Stimulated activated CD4-positive, alpha-beta T cell treated with anti-CD3 and anti-CD28 coated beads, Interleukin-15, amount 100 ng/mL, for 1 hour (primary cell): ENCODE measurements at places on chromosomes 12 and 14.

- no peak for DNase-seq
Measured at GRCh38 chr12:56581418-56582145, 48.5 kb downstream of the BAZ2A start.

DNA sequence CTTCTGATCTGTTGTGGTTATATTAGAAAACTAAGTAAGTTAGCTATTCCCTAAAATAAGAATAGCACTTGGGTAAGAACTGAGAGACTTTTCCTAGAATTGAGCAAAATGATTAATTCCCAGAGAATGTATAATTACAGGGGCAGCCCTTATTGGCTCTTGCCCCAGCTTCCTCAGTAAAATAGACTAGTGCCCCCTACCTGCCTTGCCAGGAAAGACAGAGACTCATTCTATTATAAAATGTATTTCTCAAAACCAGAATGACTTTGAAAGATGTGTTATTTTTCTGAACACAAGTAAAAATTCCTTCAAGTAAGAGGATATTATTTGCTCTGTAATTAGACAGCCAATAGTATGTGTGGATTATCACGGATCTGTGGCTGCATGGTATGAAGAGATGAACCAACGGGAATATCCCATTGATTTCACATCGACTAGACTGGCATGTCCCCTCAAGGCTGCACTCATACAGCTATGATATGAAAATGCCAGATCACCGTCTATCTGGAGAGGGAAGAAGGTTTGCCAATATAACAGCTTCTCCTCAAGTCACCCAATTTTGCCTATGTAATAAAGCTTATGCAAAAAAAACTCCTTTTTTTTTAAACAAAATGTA is 7.4 kb upstream of the GLRX5 start:
- DNase-seq = no peak

GRCh38 chr14:24032727-24033418 is 18.9 kb upstream of the CARMIL3 start:
- no peak for DNase-seq

DNA sequence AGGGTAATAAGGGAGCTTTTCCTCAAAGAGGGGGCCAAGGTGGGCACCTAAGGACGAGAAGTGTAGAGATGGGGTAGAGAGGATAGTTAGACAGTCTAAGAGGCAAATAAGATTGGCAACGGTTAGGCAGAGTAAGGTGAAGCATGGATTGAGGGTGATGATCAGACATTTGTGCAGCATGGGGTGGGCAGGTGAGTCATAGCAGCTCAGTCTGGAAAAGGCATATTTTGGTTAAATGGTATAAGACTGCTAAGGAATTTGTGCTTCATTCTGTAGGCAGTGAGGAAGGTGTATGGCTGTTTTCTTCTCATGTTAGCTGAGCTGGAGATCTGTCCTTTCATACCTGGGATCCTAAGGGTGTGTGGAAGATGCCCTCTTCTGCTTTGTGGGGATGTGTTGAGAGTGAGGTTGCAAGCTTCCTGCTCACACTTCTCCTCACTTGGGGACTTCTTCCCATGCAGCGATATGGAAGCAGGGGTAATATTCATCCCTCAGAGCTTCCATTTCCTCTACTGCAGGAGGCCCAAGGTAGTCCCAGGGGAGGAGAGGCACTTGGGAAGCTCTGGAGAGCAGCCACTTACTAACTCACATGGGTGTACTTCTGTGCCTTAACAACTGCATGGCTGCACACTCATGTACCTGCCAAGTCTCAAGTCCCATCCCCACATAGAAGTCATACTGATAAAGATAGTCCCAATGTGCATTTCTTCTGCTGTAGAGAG is 28.9 kb downstream of the GSG1 start:
- no peak for DNase-seq

DNA sequence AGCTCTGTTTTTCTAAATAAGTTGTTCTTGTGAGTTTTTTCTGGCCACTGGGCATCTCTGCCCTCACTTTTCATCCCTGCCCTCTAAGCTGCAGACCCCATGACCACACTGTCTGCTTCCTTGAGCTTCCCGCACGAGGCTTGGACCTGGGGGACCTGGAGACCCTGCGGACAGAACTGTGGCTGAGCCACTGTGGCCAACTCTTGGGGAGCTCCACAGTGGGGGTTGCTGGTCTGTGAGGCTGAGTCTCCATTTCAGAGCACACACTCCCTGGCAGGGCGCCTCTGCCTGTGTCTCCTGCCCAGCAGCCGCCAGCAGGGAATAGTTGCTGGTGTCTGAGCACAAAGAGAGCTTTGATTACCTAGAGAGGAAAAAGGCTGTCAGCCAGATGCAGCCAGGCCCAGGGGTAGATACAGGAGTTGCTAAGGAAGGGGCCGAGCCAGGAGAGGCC is 13.1 kb upstream of the RIN3 start:
- DNase-seq = no peak

DNA sequence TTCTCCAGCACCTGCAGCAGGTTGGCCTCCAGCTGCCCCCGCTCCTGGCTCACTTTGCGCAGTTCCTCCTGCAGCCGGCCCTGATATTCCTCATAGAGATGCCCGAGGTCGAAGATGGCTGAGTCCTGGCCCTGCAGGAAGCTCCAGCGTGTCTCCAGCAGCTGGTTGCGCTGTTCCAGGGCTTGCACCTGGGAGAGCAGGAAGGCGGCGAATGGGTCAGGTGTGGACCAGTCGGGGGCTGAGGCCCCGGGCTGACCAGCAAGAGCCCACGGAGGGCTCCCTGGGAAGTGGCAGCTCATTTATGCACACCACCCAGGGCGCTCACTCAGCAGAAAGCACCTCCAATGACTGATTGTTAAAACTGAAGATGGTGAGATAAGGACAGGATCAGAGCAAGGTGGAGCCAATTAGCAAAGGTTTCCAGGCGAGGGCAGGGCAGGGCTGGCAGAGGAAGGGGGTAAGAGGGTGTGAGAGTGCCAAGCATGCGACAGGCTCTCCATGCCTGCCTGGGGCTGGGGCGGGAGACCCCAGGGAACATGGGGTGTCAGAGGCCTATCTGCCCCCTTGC is 6.3 kb downstream of the KRT80 start:
- no peak for DNase-seq
